ENCODE measurements at places on chromosomes 1 and 21.

GRCh38 chr1:167207940-167208623, 12.6 kb upstream of the POU2F1 start:
- no peak for DNase-seq

GRCh38 chr21:42493109-42494060, 2.6 kb downstream of the RSPH1 start:
- no peak for DNase-seq

GRCh38 chr1:76203127-76203526, 128.6 kb downstream of the ST6GALNAC3 start:
- no peak for DNase-seq

- DNase-seq: no peak
These were observed 102.7 kb upstream of the C21orf91 start for GRCh38 chr21:17921579-17922530.

GRCh38 chr1:94651076-94651475, 109.5 kb upstream of the F3 start:
- DNase-seq: no peak

GRCh38 chr1:209187589-209187988, 395.9 kb upstream of the CAMK1G start:
- DNase-seq: no peak

DNA sequence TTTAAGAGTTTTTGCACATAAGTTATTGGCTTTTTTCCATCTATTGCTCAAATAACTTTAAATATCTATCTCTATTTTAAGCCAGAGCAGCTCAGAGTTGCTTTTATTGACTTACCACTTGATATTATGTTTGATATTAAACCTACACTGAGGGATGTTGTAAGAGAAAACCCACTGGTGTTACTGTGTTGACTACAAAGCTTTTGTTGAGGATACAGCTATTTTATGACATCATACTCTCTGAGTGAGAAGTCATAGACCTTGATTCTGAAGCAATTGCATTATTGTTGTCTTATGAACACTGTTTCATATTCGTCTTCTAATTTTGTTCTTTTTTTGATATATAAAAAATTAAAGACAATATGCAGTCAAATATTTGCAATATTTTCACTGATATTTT, 560.4 kb downstream of the PTBP2 start:
- no peak for DNase-seq

GRCh38 chr1:10943991-10944730, 68.3 kb upstream of the TARDBP start:
- no peak for DNase-seq

GRCh38 chr1:42979896-42980800, 21.5 kb upstream of the SLC2A1 start:
- no peak for DNase-seq

- DNase-seq: no peak
These were observed 25.3 kb downstream of the TP53BP2 start for GRCh38 chr1:223820515-223820858.

DNA sequence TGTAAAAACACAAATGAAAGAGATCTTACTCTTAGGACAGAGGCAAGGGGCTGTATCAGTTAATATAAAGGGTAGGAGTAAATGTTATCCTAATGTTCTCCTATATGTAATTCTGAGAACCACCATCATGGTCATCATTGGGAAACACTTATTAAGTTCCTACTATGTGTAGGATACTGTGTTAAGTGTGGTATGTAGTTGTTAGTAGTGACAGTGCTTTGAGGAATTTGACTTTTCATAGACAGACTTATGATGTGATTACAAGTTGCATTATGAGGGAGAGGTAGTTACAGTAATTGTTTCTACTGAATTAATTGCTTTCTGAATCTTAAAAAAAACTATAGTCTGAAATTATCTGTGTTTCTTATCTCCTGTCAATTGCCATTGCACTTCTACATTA, 51.8 kb upstream of the PGD start:
- no peak for DNase-seq

- no peak for DNase-seq
These were observed 108.4 kb upstream of the DAB1 start for GRCh38 chr1:57532299-57532698.

- no peak for DNase-seq
These were observed 197.2 kb downstream of the NFIA start for GRCh38 chr1:61279570-61279969.

DNA sequence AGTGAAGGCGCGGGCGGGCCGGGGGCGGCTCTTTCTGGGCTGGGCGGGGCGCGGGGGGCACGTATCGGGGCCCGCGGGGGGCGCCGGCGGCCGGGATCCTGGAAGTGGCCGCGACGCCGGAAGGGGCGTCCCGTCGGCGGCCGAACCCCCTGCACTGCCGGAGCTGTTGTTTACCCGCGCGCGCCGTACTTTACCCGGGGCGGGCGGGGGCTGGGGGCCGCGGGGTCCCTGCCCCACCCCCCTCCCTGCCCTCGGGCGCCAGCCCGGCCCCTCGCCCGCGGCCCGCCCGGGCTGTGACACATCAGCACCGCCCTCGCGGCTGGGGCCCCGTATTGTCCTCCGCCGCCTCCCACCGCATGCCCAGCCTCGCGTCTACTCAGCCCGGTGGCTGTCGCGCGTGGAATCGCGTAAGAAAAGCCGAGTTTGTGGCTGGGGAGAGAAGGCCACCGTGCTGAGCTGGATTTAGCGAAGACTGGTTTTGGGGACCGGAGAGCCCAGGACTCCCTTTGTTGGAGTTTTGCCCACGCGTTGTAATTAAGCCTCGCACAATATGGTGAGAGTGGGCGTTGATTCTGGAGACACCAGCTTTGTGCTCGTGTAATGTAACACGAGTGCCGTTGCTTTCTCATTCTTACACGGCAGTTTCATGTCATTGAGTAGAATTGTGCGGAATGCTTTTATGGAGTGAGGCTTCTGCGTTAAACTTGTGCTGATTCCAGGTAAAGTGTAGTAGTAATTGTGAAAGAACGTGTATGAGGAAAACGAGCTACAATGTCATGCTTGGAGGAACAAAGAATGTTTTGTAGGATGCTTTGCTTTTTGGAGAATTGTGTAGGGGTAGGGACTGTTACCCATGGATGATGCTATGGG, 559 bp downstream of the BACH1 start:
- DNase-seq: peak; percentile 52

DNA sequence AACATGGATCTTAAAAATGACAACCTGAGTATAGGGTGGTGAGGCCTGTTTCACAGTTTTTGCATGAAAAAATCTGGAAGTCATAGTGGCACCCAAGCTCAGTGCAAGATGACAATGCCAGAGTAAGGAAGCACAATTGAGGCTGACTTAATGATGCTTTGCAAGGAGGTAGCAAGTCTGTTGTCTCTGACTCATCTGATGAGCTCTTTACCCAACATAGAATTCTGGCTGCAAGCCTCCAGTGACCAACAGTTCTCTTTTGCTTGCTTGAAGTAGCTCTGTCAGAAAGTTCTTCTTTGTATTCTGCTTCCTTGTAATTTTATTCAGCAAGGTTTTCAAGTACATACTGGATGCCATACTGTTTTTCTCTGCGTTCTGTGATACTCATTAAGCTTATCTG, 117.1 kb downstream of the FOXD2 start:
- DNase-seq: no peak

GRCh38 chr1:119275145-119276134, 93.1 kb upstream of the HAO2 start:
- DNase-seq: no peak

DNA sequence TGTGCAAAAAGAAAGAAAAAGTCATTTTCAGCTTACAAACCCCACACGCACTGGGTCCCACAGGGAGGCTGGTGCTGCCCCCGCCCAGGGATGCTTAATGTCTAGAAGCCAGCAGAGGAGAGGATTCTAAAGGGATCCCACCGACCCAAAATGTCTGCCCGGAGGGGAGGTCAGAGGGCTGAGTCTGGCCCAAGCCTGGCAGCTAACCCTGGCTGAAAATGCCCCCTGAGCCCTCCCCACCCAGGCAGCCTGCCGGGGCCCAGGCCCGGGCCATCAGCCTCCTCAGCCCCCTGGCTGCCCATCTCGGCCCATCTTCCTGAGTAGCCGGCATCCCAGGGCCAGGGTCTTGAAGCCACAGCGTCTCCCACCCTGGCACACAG, 33.5 kb downstream of the ACOT7 start:
- DNase-seq: no peak

DNA sequence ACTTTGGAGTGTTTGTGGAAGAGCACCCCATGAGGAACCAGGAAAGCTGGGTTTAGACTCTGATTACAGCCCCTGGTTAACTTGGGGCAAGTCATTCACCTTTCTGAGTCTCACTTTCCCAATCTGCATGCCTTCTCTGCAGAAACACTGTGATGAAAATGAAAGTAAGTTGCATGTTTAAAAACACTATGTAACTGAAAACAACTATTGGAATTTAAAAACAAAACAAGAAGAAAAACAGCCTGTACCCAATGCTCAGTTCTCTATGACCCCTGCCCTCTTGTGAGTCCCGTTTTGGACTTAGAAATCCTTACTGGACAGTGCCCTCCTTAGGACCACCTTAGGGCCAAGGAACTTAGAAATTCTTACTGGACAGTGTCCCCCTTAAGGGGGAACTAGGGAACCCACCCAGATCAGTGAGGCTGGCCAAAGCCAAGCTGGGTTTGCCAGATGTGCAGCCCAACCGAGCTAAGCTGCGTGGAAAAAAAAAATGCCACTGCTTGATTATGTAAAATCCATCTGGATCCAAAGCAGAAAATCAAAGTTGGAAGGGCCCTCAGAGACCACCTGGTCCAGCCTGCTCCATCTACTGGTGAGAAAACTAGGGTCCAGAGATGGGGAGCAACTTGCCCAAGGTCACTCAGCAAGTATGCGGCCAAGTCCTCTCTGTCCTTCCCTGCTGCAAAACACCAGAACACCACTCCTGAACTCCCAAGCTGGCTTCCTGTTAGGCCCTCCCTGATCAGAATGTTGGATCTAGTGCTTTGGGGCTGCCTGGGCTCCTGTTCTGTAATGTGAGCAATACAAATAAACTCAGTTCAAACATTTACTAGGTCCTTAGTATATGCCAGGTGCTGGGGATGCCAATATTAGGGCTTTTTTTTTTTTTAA, 77.7 kb downstream of the MRPL37 start:
- no peak for DNase-seq

DNA sequence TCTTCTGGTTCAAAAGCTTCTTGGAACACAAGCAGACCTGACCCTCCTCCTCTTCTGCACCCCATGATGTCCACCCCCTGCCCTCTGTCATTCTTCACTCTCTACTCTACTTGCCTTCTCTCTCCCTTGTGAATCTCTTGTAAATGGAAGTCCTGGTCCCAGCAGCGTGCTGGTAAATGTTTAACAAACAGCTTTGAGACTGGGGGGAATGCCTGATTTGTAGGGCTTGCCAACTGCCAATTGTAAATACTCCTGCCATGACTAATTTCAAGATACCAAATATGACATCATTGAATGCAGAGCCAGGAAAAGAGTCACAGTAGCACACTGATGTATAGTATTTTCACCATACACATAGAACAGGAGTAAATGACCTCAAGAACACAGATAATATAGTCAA, 40.9 kb upstream of the LRRN2 start:
- DNase-seq: no peak

- DNase-seq: no peak
These were observed 1712.5 kb downstream of the NCAM2 start for GRCh38 chr21:22710721-22711120.

DNA sequence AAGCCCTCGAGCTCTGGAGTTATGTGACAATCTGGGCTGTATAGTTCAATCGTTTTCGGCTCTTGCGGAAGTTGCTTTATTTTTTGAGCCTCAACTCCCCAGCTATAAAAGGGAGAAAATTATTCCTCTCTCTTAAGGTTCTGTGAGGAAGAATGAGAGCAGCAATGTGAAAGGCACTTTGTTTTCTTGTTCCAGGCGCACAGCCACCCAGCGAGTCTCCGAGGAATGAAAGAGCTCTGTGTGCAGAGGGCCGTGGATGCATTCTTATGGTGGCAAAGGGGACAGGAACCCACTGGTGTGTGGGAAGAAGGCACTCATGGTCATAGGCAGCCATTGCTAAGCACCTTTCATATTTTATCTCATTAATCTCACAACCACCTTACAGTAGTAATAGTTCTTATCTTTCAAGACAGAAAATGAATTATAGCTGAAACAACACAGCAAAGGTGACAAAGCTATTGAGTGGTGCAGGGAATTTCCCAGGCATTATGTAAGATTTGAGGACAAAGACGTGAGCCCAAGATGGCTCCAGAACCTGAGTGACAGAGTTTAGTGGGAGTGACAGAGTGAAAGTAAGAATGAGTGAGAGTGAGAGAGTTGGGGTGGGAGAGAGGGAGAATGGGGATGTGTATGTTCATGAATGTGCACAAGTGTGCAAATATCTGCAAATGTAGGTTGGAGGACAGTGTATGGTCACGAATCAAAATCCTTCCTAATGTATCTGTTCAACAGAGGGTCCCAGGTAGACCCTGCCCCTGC, 9.4 kb downstream of the CYP2J2 start:
- DNase-seq: no peak

- DNase-seq: no peak
These were observed 68.3 kb downstream of the DHRS3 start for GRCh38 chr1:12549460-12550349.

DNA sequence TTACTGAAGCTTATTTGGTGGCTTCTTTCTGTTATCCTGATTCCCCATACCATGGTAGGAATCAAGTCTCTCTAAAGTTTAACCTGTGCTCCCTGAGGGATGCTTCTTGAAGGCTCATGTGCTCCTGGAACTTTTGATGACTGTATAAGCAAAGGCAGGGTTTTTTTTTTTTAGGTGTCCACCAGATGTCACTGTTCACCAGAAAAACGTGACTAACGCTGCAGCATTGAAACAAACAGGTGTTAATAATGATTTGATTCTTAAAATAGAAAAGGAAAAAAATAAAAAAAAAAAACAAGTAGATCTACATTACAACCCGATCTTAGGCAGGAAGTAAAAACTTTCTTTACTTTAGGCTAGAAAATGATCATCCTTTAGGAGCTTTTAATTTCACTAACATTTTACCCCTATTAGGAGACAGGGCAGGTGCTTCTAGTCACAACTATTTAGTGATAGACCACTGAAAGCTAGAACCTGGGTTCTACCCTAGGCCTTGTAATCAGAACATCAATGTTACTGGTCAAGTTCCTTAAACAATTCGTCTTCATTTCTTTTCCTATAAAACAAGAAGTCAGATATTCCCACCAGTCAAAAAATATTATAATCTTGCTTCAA, 223.0 kb downstream of the PLA2G4A start:
- no peak for DNase-seq

DNA sequence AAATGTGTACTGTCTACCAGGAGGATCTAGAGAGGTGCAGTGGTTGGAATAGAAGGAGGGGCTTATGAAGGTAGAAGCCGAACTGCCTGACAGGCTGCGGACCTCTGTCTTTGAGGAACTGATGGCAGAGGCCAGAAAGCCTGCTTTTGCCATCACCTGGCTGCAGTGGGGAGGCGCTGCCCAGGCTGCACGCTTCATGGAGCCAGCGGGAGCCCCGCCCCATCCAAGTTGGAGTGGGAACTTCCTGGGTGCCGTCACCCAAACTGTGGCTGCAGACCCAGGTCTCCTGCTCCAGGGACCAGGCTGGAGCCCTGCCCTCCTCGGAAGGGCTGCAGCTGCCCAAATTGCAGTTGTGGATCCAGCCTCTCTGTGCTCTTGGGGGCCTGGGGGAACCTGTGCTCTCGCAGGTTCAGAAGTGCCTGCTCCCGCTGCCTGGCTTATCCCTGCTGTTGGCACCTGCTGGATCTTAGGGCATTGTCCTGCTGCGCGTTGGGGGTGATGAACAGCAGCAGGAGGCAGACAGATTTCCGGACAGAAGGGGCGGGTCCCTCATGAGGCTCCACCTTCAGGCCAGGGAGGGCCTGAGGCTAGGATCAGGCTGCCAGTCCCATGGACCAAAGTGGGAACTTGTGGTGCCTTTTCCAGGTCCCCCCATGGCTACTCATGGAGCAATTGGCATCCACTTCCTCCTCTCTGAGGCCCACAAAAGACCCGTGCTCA, 118.0 kb upstream of the PLPPR4 start:
- no peak for DNase-seq

GRCh38 chr1:118914379-118915161, 73.6 kb downstream of the TBX15 start:
- DNase-seq: no peak

All from stimulated activated CD8-positive, alpha-beta memory T cell treated with anti-CD3 and anti-CD28 coated beads, Interleukin-12 subunit alpha, Interleukin-12 subunit beta, amount 100 ng/mL, for 1 hour (primary cell).